ENCODE measurements at places on chromosomes 1 and 21.

DNA sequence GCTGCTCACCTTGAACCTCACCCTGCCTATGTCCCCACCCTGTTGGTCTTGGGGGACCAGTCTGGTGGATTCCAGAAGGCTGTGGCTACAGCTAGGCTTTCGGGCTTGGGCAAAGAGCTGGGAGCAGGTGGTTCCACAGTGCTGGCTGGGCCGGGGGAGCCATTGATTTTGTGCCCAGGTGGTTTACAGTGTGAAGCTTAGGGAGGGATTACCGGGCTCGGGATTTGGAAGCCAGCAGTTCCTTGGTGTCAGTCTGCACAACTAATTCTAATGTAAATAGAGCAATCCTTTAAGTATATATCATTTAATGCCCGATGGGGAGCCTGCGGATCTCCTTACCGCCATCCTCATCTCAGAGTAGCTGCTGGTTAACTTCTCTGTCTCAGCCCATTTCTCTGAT, 38.2 kb downstream of the PRDM16 start:
- no peak for DNase-seq

DNA sequence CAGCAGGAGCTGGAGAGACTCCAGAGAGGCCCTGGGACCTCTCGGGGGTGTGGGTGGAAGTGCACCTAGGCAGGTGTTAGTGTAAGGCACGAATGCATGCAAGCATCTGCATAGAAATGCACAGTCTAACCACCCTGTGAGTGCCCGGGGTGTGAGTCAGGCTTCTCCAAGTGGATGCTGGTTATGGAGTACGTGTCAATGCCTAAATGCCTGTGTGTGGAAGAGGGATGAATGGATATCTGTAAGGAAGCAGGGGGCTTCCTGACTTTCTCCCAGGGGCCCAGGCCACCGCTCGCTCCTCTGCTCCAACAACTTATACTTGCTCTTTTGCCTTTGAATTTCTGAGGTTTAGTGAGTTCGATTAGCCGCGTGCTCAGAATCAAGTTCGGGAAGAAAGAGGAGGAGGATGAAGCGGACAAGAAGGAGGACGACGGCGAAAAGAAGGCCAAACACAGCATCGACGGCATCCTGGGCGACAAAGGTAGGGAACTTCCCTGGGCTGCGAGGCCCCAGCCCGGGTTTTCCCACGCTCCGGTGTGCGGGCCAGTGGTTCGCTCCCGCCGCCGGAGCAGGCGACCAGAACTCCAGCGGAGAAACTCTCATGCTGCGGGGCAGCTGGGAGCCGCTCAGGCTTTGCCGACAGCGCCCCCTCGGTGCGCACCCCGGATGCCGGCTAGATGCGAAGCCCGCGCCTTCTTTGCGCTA, 5.4 kb downstream of the PAX7 start:
- no peak for DNase-seq

DNA sequence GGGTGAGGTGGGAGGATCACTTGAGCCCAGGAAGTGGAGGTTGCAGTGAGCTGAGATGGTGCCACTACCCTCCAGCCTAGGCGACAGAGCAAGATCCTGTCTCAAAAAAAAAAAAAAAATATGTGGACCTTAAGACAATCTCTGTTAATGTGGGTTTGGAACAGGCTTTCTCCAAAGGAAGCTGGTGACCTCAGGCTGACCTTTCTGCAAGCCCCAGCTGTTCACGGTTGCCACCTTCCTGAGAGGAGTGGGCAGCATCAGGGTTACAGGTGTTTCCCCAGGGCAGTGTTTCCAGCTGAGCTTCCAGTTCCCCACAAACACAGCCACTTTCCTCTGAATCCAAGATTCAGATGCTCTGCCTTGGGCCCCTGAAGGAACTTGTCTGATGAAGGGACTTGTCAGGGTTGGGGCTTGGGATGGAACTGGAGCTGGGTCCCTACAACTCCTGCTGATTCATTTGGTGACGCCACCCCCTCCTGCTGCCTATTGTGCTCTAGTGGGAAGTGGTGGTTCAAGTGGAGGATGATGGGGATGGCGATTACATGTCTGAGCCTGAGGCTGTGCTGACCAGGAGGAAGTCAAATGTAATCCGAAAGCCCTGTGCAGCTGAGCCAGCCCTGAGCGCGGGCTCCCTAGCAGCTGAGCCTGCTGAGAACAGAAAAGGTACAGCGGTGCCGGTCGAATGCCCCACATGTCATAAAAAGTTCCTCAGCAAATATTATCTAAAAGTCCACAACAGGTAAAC, 1.9 kb downstream of the ZBTB48 start:
- DNase-seq, result no peak

GRCh38 chr1:5312293-5312674, 657.9 kb downstream of the AJAP1 start:
- DNase-seq, result no peak

- DNase-seq, result peak; percentile 41
Observed at GRCh38 chr1:243325305-243325890, 69.6 kb downstream of the SDCCAG8 start.

- DNase-seq, result no peak
Observed at GRCh38 chr1:226402739-226403165, 5.1 kb downstream of the PARP1 start.

GRCh38 chr21:18041012-18041411, 203.6 kb upstream of the CHODL start:
- peak; percentile 10 for DNase-seq

GRCh38 chr1:49323925-49324540, 547.3 kb upstream of the BEND5 start:
- no peak for DNase-seq

DNA sequence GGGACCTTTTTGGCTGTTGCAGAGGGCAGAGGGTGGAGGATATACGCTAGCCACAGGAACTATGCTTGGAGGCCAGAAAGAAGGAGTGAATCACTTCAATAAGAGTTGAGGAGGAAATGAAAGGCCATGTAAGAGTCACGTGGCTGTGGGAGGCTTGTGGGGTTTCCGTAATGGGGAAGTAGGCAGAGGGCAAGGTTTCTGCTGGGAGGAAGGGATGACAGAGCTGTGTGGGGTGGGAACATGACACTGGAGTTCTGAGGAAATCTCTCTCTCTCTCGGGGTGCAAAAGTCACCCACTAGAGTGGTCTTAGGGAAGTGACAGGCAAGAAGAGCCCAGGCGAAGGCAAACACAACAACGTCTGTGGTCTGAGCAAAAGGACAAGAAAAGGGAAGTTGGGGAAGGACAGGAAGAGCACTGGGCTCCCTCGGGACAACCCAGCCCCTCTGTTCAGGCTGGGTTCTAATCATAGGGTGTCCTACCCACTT, 3.9 kb upstream of the CD1C start:
- DNase-seq, result no peak

GRCh38 chr1:33634806-33635205, 162.4 kb downstream of the ZSCAN20 start:
- DNase-seq, result peak; percentile 33

DNA sequence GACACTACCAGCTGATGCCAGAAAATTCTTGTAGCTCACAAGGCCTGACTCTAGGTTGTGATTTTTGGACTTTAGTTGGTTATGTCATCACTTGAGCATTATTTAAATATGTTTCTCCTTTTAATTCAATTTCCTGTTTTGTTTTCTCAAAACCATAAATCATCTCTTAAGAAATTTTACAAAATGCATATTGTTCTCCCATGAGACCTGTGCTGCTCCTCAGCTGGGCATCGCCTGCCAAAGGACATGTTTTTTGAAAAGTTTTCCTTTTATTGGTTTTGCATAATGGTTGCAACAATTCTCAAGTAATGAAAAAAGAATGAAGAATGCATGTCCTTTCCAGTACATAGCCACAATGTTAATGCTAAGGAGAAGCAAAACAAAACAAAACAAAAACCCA, 204.7 kb upstream of the LYPLAL1 start:
- no peak for DNase-seq

GRCh38 chr1:199046618-199047017, 407.8 kb downstream of the PTPRC start:
- no peak for DNase-seq

DNA sequence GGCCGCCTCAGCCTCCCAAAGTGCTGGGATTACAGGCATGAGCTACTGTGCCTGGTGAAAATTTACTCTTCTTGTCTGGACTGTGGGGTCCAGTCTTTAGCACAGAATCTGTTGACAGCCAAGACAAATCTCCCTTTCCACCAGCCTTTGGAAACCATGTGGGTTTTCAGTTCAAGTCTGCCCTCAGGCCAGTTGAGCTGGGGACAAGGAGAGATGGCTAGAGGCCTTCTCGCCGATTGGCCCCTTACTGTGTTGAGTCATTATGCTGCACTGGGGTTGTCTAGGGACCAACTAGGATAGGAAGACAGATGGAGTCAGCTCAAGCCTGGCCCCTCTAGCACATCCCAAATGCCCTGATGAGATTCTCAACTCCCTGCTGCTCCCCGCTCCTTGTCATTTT, 8.6 kb upstream of the NKAIN1 start:
- DNase-seq, result no peak

GRCh38 chr1:64421377-64421776, 48.6 kb upstream of the CACHD1 start:
- no peak for DNase-seq

GRCh38 chr1:205199931-205200299, 11.6 kb downstream of the DSTYK start:
- no peak for DNase-seq

DNA sequence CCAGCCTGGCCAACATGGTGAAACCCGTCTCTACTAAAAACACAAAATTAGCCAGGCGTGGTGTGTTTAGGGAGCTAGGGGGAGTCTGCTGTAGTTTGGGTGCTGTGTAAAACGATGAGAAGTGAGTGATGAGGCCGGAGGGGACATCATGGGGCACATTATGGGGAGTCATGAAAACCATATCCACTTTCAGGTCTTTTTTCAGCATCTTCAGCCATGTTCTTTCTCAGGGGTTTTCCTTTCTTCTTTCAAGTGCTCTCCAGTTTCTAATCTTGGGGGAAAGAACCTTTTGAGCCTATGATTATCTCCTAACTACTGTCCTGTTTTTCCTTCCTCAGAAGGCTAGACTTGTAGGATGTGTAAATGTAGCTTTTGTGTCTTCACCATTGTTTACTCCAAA, 14.4 kb downstream of the KDM4A start:
- no peak for DNase-seq

DNA sequence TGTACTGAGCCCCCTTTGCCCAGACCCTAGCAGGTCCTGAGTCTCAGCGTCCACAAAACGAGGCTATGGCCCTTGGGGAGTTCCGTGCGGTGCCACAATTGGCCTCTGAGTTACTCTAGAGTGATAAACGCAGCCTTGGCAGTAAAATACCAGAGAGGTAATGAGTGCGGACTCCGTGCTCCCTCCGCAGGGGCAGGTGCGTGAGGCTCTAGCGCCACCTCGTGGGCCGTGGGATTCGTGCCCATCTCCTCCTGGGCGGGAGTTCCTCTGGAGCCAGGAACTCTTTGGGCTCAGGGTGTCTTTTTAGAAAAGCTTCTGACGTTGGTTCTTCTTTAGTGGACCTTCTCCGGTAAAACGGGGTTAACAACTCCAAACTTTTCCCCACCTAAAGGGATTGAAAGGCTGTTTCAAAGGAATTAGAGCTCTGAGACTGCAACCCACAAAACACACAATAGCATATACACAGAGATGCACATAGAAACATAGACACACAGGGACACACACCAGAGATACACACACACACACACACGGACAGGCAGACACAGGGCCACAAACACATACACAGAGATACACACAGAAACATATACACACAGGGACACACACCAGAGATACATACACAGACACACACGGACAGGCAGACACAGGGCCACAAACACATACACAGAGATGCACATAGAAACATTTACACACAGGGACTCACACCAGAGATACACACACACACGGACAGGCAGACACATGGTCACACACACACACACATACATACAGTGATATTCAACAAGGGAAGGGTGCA, 99.4 kb downstream of the KCNJ15 start:
- DNase-seq, result peak; percentile 79

- DNase-seq, result peak; percentile 6
Observed at GRCh38 chr21:30434033-30434631, 4.1 kb downstream of the KRTAP13-4 start.

DNA sequence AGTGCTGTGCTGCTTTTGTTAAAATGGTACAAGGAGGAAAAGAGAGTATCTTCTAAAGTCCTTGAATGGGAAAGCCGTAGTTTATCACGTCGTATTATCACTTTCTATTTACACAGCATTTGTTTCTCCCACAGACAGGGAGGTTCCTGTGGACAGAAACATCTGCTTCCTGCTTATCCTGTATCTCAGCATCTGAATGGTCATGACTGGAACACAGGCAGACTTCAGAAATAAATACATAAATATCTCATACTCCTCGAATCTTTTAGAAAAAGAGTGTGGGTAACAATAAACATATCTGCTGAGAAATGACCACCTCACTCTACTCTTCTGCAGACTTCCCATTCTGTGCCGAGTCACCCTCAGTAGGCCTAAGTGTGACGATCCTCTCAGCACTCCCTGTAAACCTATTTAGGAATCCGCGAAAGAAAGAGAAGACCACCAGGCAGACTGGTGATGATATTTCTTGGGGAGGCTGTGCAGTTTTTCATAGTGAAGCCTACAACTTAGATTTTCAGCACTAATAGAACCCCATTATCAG, 393.5 kb downstream of the SMYD3 start:
- no peak for DNase-seq

GRCh38 chr1:204295671-204296070, 64.1 kb downstream of the PLEKHA6 start:
- DNase-seq, result no peak

- no peak for DNase-seq
Observed at GRCh38 chr1:43533584-43533983, 2.9 kb downstream of the PTPRF start.

DNA sequence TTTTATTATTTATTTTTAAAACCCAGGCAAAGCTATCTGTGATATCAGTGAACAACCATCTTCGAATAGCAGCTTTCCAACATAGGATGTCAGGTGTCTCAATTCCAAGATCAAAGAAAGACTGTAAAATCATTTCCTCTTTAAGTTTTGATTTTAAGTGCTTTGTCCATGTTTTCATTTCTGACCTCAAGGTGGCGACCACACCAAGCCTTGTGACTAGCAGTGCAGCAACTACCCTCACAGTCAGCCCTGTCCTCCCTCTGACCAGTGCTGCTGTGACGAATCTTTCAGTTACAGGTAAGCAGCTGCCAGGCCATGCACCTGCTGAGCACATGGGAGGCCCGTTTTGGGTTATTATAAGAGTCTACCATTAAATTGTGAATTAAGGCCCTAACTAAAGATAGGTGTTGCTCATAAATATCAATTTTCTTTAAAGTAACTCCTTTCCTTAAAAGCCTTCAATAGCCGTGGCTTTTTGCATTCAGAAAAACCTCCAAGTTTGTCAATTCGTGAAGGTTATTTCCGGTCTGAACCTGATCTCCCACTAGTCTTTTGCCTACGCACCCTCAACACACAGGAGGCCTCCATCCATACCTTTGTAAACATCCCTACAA, 117.0 kb downstream of the CD247 start:
- DNase-seq, result peak; percentile 45

- DNase-seq, result no peak
Observed at GRCh38 chr1:181076852-181077251, 11.6 kb upstream of the IER5 start.

DNA sequence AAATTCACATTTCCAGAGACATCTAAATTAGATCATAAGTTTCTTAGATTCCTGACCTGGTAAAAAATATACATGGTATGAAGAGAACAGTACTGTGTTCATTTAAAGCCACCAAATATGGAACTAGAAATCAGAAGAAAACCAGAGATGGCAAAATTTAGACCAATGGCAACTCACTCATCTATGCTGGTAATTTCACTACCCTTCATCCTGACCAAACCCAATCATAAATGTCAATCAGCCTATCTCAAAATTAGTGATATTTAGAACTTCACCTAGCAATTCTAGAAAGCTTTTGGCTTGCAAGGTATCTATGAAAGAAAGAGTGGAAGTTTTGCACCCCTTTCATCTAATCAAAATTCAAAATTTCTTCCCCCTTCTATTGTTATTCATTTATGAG, 107.7 kb downstream of the NIBAN1 start:
- DNase-seq, result no peak

GRCh38 chr21:46351476-46352163, 27.7 kb downstream of the PCNT start:
- no peak for DNase-seq
